GM13976 (cell line): ENCODE measurements at places on chromosomes 7 and 10.

DNA sequence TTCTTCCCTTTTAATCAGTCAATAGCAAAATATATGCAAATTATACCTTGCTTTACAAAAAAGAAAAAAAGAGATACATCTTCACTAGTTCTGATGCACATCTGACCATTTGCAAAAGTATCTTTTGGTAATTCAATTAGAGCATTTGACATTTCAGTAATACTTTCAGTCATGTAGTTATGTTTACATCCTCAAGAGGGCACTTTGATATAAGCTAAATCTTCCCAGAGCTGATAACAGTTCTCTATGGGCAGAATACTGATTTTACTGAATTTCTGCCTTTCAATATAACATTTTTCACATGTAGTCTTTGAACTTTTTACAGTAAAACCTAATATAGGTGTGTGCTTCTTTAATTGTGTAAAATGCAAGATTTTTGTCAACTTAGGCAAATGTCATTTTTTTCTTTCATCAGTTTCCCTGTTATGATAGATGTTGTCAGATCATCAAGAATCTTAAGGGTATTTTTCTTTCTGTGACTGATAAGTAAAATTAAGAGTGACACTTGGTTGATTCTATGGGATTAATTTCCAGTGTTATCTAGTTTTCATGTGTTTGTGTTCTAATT is 703.5 kb upstream of the SEMA3D start:
- peak; percentile 39 for DNase-seq

DNA sequence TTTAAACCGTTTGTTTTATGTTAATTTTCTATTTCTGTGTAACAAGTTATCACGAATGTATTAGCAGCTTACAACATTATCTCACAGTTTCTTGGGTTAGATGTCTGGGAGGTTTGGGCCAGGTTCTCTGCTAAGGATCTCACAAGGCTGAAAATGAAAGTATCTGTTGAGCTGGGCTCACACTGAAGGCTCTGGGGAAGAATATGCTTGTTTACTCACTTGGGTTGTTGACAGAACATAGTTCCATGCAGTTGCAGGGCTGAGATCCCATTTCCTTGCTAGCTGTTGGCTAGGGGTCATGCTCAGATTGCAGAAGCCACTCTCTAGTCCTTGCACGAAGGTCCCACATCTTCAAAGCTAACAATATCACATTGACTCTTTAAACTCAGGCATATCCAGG is 266.6 kb upstream of the GNAI1 start:
- DNase-seq: no peak

- no peak for DNase-seq
Observed at GRCh38 chr10:90064295-90064694, 362.9 kb downstream of the KIF20B start.

- no peak for DNase-seq
Observed at GRCh38 chr7:54785261-54785660, 26.2 kb upstream of the SEC61G start.

GRCh38 chr10:86904600-86904999 is 52.8 kb downstream of the MMRN2 start:
- no peak for DNase-seq

- DNase-seq: no peak
Observed at GRCh38 chr7:94001396-94001795, 2.8 kb downstream of the BET1 start.

- no peak for DNase-seq
Observed at GRCh38 chr7:83486536-83486935, 162.4 kb downstream of the SEMA3E start.

GRCh38 chr10:98168766-98169165 is 34.3 kb downstream of the R3HCC1L start:
- no peak for DNase-seq

DNA sequence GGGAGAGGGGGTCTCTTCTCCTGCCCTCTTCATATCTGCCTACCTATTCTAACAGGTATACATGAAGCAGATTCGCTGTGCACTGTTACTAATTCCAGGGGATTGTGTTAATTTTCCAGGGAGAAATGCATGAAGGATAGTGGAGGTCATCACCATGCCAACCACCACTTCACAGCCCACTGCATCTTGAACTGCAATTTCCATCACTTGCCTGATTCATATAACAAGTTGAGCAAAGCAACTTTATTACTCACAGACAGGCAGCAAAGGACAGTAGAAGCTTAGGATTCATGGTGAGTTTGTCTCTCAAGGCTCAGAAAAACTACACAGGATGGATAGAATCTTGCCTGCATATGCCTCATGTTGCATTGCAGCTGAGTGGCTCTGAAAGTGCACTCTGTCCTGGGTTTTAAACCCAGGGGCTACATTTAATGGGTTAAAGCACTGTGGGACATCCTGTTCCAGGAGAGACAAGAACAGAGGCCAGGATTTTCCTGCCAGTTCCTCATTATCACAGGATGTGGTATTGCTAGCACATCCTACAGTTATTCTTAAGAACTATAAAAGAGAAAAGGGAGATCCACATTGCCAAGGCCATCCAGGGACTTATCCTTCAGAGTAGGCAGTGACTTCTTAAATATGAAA is 136.9 kb upstream of the PRSS1 start:
- DNase-seq: no peak

DNA sequence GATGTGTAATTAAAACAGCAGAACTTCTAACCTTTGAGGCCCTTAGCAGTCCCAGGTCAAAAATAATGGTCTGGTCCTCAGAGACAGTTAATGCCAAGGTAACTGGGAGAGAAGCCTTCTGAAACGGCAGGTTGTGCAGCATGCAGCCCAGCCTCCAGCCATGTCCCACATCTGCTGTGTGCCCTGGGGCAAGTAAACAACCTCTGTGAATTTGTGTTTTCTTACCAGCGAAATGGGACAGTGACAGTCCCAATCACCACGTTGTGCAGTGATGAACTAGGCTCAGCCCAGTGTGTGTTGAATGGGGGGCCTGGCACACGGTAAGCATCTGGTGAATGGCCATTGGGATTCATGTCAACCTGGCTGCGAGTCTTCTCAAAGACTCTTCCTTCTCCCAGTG is 61.2 kb downstream of the EMX2 start:
- DNase-seq: no peak

- no peak for DNase-seq
Observed at GRCh38 chr7:4143511-4144171, 538.5 kb upstream of the FOXK1 start.

GRCh38 chr7:139931190-139931934 is 102.3 kb downstream of the TBXAS1 start:
- no peak for DNase-seq

- no peak for DNase-seq
Observed at GRCh38 chr7:19119372-19119771, 1.9 kb upstream of the TWIST1 start.

GRCh38 chr10:114634609-114634979 is 23.5 kb downstream of the ABLIM1 start:
- no peak for DNase-seq

DNA sequence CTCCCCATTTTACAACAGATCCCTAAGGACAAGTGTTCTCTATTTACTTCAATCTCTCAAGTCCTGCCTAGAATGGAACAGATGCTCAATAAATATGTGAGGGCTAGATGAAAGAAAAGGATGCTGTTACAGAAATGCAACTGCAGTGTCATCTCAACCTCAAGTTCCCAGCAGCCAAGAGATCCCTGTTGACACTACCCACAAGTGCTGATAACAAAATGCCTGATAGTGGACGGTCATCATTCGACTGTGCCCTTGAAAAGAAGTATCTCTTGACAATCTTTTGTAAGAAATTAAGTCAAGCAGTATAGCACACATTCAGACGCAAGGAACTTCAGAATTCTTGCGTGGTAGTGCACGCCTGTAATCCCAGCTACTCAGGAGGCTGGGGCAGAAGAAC is 133.2 kb downstream of the PARD3 start:
- no peak for DNase-seq

- no peak for DNase-seq
Observed at GRCh38 chr10:45227456-45227855, 88.0 kb downstream of the OR13A1 start.

GRCh38 chr10:44773565-44773964 is 137.6 kb upstream of the TMEM72 start:
- no peak for DNase-seq

GRCh38 chr7:132298790-132299189 is 277.5 kb downstream of the PLXNA4 start:
- DNase-seq: no peak
